ENCODE measurements at places on chromosomes 12 and 14. TPM values are rescaled to one million over a fixed set of nuclear protein-coding genes. Genes with fewer than 3 reads are reported as not detected.
A peak's percentile ranks its signal among the peaks of the same experiment; 100 is the strongest.

The CD69 gene
- 7.8 TPM for total RNA-seq

The TAS2R9 gene
- total RNA-seq, result not detected

DNA sequence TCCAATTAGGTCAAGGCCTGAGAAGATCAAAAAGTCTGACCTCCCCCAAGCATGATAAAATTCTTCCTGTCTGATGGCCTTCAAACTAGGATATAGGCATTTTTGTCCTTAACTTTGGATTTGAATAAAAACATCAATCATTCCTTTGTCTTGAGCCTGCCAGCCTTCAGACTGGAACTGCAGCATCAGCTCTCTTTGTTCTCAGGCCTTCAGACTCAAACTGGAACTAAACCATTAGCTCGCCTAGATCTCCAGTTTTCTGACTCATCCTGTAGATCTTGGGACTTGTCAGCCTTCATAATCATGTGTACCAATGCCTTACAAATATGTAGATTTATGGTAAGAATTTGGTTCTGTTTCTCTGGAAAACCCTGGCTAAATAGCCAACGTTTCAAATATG lies 721.7 kb downstream of the GALC start:
- no peak overlapping the region for H3K4me3 ChIP-seq
- no peaks in the 10 kb centered on the region for H3K4me1 ChIP-seq
- H3K27ac ChIP-seq, result no peak overlapping the region
- no peaks in the 10 kb centered on the region for H3K36me3 ChIP-seq
- no peaks in the 10 kb centered on the region for H3K27me3 ChIP-seq

The STAT6 gene
- total RNA-seq, result 115 TPM

DNA sequence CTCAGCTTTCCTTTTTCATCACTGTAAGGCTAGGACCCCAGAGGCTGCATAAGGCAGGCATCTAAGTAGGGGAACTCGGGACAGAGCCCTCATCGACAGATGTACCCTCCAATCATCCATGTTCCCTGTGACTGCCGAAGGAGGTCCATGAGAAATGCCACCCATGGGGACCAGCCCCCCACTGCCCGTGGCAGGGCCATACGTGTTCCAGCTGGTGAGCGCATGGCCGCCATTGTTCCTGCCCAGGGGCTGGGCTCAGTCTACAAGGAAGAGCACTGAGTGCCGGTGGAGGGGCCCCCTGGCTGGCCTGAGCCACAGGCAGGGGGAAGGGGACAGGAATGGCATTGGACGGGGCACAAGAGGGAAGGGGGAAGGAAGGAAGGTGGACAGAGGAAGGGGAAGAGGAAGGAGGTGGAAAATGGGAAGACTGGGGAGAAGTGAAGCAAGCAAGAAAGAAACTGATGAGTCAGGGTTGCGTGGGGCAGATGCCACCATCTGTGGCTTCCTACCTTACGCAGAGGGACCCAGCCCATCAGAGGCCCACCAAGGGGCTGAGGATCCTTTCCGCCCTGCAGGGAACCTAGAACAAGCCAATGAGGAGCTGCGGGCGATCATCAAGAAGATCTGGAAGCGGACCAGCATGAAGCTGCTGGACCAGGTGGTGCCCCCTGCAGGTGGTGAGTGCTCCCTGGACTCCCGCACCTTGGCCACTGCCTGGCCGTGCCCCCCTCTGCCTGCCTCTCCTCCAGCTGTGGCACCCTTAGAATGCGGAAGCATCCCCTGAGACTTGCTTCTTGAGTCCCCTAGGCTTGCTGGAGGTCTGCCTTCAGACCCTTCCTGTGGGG lies 120.6 kb upstream of the FKBP4 start:
- peaks cover 65% of the 10 kb centered on the region for H3K36me3 ChIP-seq
- H3K27me3 ChIP-seq, result no peaks in the 10 kb centered on the region
- no peaks in the 10 kb centered on the region for H3K4me1 ChIP-seq
- no peak overlapping the region for H3K27ac ChIP-seq
- peak; percentile 52 for DNase-seq

- no peaks in the 10 kb centered on the region for H3K27me3 ChIP-seq
- no peak overlapping the region for H3K4me3 ChIP-seq
- no peaks in the 10 kb centered on the region for H3K36me3 ChIP-seq
- peaks cover 52% of the 10 kb centered on the region for H3K4me1 ChIP-seq
- no peak for DNase-seq
- peak overlapping the region; percentile 73 for H3K27ac ChIP-seq
Observed at GRCh38 chr12:109946505-109946904, 46.4 kb downstream of the TCHP start.
